Activated naive CD8-positive, alpha-beta T cell treated with anti-CD3 and anti-CD28 coated beads for 36 hours (primary cell): ENCODE measurements at places on chromosomes 7 and 10. TPM values are rescaled to one million over a fixed set of nuclear protein-coding genes. Genes with fewer than 3 reads are reported as not detected.

DNA sequence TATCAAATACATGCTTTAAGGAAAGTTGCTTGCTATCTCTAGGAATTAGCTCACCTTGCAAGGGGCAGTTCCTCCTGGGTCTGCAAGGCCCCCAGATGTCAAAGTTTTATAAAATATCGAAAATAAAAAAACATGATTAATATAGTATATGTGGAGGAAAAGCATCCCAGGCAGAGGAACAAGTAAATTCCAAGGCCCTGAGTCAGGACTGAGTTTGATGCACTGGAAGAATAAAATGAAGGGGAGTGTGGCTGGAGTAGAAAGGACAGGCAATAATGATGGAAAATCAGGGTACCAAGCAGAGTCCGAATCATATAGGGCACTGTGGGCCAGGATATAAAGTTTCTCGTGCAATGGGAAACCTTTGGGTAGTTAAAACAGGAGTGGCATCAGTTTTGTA, 112.4 kb upstream of the EEPD1 start:
- H3K27ac ChIP-seq: no peak overlapping the region
- H3K4me3 ChIP-seq: no peak overlapping the region
- H3K27me3 ChIP-seq: peaks cover 8% of the 10 kb centered on the region
- H3K36me3 ChIP-seq: no peaks in the 10 kb centered on the region

DNA sequence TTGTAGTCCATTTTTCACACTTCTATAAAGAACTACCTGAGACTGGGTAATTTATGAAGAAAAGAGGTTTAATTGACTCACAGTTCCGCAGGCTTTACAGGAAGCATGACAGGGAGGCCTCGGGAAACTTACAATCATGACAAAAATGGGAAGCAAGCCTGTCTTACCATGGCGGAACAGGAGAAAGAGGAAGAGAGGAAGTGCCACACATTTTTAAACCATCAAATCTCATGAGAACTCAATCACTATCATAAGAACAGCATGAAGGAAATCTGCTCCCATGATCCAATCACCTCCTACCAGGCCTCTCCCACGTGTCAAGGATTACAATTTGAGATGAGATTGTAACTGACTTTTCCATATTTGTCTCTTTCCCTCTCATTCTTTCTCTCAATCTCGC, 9.3 kb upstream of the PNPLA8 start:
- no peak for DNase-seq
- peaks cover 3% of the 10 kb centered on the region for H3K27me3 ChIP-seq
- no peaks in the 10 kb centered on the region for H3K36me3 ChIP-seq
- H3K4me3 ChIP-seq: no peak overlapping the region
- H3K4me1 ChIP-seq: no peaks in the 10 kb centered on the region

DNA sequence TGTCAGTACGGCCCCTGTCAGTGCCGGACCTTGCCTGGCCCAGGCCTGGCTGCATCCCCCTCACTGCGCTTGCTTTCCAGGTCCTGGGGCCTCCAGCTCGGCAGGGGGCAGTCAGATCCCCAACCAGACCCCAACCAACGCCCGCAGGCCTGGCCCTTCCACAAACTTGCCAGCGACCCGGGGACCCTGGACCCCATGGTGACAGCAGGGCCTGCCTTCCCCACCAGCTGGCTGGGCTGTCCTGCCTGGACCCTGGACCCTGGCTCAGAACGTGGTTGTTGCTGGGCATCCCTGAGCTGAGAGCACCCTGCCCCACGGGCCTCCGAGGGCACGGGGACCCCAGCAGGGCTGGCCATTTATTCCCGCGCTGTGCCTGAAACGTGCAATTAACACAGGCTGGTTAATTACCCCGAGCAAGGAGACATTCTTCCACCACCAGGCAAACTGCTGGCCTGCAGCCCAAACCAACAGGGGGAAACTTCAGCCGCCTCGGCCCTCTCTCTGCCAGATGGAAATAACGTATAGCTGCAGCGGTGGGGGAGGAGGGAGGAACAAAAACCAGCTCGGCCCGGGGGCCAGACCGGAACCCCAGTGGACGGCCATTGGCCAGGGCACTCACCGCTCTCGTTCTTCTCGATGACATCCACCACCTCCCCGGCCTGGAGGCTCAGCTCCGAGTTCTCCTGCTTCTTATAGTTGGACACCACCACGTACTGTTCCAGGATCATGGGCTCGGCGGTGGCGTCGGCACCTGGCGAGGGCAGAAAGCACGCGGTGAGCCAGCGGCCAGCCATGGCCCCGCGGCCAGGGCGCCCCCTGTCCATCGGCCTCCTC, 167.1 kb downstream of the NEURL1 start:
- peaks cover 21% of the 10 kb centered on the region for H3K36me3 ChIP-seq
- peak; percentile 30 for DNase-seq
- no peaks in the 10 kb centered on the region for H3K27me3 ChIP-seq
- H3K4me1 ChIP-seq: peaks cover 4% of the 10 kb centered on the region
- H3K27ac ChIP-seq: peak overlapping the region; percentile 82

DNA sequence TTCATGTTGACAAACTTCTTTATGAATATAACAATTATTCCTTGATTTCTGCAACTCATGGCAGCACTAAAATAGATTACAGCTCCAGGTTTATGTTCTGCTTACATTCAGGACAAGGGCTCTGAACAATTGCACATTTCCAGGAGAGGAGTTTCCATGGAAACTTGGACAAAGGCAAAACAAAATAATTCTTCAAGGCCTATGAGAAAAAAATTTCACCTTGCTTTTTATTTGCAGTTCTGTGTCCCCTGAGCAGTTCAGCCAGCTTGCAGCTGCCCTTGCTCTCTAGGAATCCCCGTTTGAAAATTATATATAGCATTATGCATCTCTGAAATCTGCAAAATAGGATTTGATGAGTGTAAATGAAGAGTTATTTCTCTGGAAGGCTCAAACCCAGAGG, 71.7 kb downstream of the ARL4A start:
- peaks cover 3% of the 10 kb centered on the region for H3K36me3 ChIP-seq
- H3K4me1 ChIP-seq: no peaks in the 10 kb centered on the region
- DNase-seq: no peak

GRCh38 chr7:126449611-126450268, 803.0 kb downstream of the GRM8 start:
- no peaks in the 10 kb centered on the region for H3K27me3 ChIP-seq
- no peak for DNase-seq
- no peak overlapping the region for H3K4me3 ChIP-seq

DNA sequence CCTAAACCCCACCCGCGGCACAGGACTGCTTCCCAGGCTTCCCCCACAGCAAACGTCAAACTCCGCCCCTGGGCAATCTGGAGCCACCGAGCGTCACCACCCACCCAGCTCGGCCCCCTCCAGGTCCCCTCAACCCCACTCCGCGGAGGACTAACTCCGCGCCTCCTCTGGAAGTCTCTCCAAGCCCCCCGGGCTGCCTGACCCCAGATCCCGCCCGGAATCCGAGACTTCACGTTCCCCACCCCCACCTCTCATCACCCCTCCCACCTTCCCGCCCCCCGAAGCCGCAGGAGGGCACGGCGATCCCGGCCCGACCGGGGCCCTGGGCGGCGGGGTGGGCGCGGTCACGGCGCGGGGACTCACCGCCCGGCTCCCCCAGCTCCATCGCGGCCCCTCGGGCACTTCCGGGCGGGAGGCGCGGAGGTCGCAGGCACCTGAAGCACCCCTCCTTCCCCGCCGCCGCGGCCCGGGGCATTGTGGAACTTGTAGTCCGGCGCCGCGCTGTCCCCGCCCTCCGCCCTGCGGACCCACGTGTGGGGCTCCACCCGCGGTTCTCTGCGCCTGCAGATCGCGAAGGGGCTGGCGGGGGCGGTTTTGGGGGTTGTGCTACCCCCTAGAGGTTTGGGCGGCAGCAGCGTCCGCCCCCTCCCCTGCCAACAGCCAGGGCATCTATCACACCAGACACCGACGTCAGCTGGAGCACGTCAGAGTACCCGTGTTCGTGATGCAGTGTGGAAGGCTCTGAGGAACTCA, at the start of gene TMUB1:
TMUB1 (minus strand) TSS at position 423 of the 753 bp plus-strand sequence. CDS start 930 bp downstream, outside the sequence.
- DNase-seq: peak; percentile 87
- H3K27me3 ChIP-seq: peaks cover 17% of the 10 kb centered on the region
- H3K4me3 ChIP-seq: peak within 1 kb of the TSS; percentile 99

GRCh38 chr10:4082861-4083260, 297.9 kb upstream of the KLF6 start:
- H3K27me3 ChIP-seq: no peaks in the 10 kb centered on the region
- no peak for DNase-seq
- no peaks in the 10 kb centered on the region for H3K36me3 ChIP-seq
- H3K27ac ChIP-seq: no peak overlapping the region
- H3K4me1 ChIP-seq: peaks cover 10% of the 10 kb centered on the region

DNA sequence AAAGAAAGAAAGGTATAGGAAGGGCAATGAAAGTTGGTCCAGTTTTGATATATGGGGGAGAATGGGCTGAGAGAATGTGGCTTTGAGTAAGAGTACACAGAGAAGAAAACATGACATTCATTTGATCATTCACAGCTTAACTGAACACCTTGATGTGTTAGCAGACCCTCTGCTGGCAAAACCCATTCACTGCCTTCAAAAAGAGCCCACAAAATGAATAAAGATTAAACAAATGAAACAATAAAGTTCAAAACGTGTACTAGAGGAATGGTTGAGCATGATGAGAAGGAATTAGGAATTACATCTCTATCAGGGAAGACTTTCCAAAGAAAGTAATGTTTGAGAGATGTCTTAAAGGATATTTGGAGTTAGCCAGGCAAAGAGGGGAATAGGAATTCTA, 2.1 kb downstream of the WEE2 start:
- DNase-seq: no peak
- no peak overlapping the region for H3K27ac ChIP-seq
- no peaks in the 10 kb centered on the region for H3K36me3 ChIP-seq
- no peaks in the 10 kb centered on the region for H3K27me3 ChIP-seq

GRCh38 chr7:140714331-140715040, 18.0 kb downstream of the NDUFB2 start:
- peak overlapping the region; percentile 3 for H3K27ac ChIP-seq
- peaks cover under 1% of the 10 kb centered on the region for H3K4me1 ChIP-seq

- DNase-seq: no peak
- no peak overlapping the region for H3K4me3 ChIP-seq
- H3K27ac ChIP-seq: no peak overlapping the region
These were observed 14.7 kb upstream of the TMEM236 start for GRCh38 chr10:17737027-17737965.

DNA sequence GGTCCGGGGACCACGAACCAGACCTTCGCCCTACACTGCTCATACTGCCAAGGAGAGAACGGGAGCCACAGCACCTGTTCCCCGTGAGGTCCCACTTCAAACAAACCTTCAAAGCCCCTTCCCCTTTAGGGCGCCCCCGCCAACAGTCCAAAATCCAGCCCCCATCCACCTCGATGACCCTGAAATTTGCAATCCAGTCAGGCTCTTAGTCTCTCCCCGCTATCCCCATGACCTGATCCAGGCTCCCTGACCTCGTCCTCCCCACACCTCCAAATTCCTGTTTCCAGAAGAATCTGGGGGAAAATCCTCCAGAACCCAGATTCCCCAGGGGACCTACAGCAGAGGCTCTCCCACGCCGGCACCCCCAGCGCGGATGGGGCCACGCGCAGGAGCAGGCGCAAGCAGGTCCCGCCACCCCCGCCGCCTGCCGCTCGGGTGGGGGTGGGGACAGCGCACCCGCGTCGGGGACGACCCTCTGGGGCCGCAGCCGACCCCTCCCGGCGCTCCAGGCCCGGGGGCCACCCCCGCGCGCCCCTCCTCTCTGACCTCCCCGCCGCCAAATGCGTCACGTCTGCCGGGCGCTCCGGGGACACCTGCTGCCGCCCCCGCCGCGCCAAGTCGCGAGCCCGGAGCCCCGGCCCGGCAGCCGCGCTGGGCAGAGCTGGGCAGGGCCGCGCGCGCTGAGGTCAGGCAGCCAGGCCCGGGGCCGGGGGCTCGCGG, 753 bp downstream of the CAMK2B start:
- H3K27ac ChIP-seq: no peak overlapping the region
- H3K36me3 ChIP-seq: peaks cover 2% of the 10 kb centered on the region
- peaks cover 9% of the 10 kb centered on the region for H3K4me1 ChIP-seq
- H3K4me3 ChIP-seq: peak overlapping the region; percentile 71
- peaks cover 31% of the 10 kb centered on the region for H3K27me3 ChIP-seq

DNA sequence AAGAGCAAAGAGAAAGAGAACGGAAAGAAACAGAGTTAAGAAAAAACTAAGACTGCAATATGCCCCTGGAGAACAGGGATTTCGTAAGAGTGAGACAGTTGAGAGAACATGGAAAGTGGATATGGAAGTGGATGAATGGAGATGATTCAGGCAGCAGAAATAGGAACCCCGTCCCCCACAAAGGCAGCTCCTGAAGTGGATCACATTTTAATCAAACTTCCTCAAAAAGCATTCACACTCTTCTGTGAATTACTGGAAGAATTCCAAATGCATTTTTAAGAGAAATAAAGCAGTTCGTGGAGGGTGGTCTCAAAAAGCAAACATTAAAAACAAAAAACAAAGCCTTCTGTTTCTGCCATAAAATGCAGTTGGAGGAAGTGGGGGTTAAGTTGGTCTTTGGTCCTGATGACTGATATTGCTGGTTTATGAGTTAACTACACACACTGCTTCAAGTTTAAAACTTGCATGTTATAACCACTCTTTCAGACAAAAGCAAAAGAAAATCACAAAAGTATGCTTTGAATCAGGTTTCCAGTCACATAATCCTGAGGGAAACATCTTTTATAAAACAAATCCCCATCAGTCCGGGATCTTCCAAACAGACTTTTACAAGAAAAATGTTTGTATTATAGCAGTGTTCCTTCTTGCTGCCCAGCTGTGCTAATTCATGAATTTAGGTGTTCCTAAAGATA, 214.3 kb downstream of the FANK1 start:
- H3K36me3 ChIP-seq: no peaks in the 10 kb centered on the region
- no peak for DNase-seq
- H3K4me3 ChIP-seq: no peak overlapping the region

GRCh38 chr7:128727239-128727638, 11.9 kb upstream of the CALU start:
- no peak for DNase-seq
- no peak overlapping the region for H3K27ac ChIP-seq
- no peak overlapping the region for H3K4me3 ChIP-seq
- no peaks in the 10 kb centered on the region for H3K4me1 ChIP-seq
- H3K36me3 ChIP-seq: no peaks in the 10 kb centered on the region

DNA sequence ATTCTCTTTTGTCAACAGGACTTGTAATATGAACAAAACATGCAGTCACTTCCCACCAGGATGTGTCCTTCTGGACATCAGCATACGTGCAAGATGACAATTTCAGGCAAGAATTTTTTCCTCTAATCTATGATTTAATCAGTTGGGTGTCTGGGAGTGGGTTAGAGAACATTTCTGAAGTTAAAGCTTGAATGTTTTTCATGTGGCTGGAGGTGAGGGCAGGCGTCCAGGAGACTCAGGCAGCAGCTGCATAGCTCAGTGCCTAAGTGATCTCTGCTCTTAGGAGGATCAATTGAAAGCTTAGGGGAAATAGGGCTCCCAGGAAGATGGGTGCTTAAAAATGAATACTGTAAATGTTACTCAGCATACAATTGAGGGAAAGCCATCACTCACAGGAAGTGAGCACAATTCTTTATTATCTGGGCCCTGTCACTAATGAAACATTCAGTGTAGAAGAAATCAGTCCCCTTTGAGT, 457.6 kb upstream of the KLF6 start:
- no peaks in the 10 kb centered on the region for H3K36me3 ChIP-seq
- H3K27me3 ChIP-seq: no peaks in the 10 kb centered on the region
- H3K4me3 ChIP-seq: no peak overlapping the region
- peaks cover 31% of the 10 kb centered on the region for H3K4me1 ChIP-seq

FIS1 gene
- 109 TPM for total RNA-seq

TNS3 gene
- total RNA-seq: 0.12 TPM

ANXA8L1 gene
- not detected for total RNA-seq

GCK gene
- total RNA-seq: 2.5 TPM

C10orf53 gene
- not detected for total RNA-seq

PDCD11 gene
- 89.5 TPM for total RNA-seq
